ENCODE measurements at places on chromosomes 11 and 22.

DNA sequence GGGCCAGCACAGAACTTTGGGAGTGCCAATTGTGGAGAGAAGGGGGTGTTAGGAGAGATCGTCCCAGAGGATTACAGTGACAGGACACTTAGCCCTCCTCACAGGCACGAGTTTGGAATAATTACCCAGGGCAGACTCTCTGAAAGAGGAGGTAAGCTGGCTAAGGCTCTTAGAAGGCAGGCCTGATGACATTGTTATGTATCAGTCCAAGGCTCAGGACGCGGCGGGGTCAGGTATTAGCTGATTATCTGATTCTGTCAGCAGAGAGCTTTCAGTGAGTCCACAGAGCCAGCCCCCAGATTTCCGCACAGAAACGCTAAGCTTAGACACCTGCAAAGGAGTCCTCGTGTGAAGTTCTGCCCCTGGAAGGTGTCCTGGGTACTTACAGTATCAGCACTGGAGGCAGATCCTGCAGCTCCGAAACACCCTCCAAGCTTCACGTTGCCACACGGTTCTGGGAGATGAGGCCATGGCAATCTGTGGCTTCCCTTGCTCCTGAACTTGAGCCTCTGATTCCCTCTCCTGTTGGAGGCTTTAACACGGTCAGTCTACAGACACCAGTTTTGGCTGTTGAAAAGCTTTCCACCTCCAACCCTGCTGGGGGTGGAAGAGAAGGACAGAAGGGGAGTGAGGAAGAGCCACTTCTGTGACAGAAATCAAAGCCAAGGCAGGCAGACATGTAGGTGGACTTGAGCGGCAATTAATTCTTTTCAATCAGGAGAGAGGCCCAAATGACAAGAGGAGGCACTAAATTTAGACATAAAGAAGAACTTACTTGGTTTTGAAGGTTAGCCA, 123.6 kb upstream of the CADM1 start:
- DNase-seq: no peak

GRCh38 chr22:48838846-48839730, 988.6 kb downstream of the BRD1 start:
- DNase-seq: no peak

DNA sequence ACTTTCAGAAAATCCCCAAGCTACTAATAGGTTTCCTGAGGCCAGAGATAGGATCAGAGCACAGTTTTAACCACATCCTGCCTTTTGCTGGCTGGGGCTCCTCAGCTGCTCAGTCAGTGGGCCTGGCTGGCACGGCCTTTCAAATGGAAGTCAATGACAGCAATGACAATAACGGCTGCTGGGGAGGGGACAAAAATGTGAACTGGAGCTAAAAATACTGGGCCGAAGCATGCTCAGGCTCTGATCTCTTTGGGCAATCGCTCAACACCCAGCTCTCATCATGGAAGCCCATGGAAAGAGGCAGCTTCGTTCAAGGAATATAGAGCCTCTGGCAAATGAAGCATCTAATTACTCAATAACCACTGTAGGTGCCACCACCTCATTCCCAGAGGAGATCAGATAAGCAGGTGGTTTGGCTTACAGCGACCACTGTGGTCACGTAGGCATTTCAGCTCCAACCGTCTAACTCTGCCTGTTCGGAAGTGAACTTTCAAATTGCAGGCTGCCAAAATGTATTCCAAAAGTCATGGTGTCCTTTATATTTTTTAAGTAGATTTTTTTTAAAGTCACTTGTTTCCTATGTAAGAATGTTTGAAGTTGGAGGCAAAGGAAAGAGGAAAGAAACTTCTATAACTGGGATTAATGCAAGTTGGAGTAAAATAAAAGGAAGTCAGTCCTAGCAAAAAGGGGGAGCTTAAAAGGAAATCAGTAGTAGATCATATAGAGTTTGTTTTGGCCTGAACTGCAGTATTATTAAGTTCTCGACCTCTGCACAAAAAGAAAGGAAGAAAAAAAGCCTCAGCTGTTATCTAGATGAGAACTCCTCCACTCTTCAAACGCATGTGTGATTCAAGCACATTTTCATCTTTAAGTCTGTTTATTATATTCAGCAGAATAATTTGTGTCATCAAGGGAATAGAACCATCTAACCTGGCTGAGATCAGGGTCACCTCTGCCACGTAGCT, 14.1 kb downstream of the WT1 start:
- no peak for DNase-seq

- no peak for DNase-seq
These were observed 80.0 kb upstream of the PPARA start for GRCh38 chr22:46070215-46070802.

GRCh38 chr22:29979777-29980321, 96.9 kb downstream of the MTMR3 start:
- no peak for DNase-seq

DNA sequence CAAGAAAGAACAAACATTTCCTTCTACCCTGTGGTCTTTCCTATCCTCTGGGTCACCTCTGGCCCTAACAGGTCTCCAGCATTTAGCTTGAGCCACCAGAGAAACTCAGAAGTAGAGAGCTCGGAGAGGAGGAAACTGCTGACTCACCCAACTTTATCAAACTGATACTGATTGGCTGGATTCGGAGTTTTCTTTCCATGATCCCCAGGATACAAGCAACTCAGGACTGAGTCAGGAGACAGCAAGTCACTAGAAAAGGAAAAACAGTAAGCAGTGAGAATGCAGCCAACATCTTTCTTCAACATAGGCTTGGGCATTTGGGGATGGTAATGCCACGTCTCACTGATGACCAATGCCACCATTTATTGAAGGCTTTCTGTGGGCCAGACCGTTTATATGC, 32.7 kb downstream of the THOC5 start:
- no peak for DNase-seq

- DNase-seq: no peak
These were observed 5.7 kb upstream of the PLAAT3 start for GRCh38 chr11:63619967-63620366.

GRCh38 chr22:35835998-35836691, 118.5 kb downstream of the APOL5 start:
- peak; percentile 71 for DNase-seq

- peak; percentile 14 for DNase-seq
These were observed 96.5 kb upstream of the NCAM1 start for GRCh38 chr11:112864672-112865071.

DNA sequence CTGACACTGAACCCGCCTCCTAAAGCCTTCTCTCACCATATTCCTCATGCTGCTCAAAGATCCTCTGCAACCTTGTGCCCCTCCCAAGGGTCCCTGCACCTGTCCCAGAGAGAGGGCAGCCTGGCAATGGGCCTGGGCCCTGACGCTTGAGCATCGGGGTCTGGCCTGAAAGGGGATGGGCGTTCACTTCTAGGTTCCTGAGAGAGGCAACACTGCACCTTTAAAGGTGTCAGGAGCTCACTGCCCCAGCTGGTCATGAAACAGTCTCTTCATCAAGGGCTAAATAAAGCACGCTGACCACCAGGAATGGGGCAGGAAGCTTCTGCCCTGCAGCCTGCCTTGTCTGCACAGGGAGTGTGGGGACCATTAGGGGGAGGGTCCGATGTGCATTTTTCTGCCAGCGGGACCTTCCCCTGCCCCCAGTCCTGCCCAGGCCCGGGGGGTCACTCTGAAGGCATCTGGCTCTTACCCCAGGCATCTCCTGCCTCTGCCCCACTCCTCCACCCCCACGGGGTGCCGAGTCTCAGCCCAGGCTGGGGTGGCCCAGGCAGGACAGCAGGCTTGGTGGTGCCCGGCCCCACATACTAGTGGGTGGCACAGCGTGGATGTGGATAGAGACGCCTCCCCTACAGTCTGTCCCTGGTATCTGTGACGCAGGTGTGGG, 3.5 kb downstream of the C11orf21 start:
- DNase-seq: no peak

GRCh38 chr11:116360221-116360941, 412.4 kb downstream of the BUD13 start:
- no peak for DNase-seq

- DNase-seq: no peak
These were observed 596.6 kb downstream of the INSC start for GRCh38 chr11:15711311-15711710.

GRCh38 chr11:48107188-48107704, 109.4 kb upstream of the OR4B1 start:
- DNase-seq: no peak

- DNase-seq: no peak
These were observed 1.7 kb downstream of the YAP1 start for GRCh38 chr11:102111787-102112508.

GRCh38 chr11:109133159-109133558, 288.8 kb upstream of the C11orf87 start:
- DNase-seq: peak; percentile 29

DNA sequence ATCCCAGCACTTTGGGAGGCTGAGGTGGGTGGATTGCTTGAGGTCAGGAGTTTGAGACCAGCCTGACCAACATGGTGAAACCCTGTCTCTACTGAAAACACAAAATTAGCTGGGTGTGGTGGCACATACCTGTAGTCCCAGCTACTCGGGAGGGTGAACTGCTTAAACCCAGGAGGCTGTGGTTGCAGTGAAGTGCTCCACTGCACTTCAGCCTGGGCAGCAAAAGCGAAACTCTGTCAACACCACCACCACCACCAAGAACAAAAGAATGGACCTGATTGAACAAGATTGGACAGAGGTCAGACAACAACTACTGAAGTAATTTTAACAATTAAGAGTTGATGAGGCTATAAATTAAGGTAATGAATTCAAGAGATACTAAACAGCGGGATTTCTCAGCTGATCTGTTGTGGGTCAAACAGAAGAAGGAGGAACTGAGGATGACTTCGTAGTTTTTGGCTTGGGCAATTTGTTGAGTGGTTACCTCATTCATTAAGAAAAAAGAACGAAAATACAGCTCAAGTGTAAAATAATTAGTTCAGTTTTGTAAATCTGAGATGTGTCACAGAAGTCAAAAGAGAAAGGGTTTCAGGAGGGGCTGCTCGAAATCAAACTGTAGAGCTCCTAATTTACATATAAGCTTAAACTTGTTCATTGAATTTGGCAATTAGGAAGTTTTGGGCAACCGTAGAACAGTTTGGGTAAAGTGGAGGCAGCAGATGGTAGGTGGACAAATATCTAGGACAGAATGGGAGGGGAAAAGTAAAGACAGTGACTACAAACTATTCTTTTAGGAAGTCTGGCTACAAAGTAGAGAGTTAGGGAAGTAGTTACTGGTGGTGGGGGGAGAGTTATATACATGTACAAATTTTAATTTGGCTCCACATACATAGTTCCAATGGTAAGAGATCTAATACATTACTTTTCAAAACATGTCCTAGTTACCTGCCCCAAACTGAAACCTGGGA, 4.5 kb downstream of the IL18 start:
- no peak for DNase-seq

- no peak for DNase-seq
These were observed 195.5 kb downstream of the BUD13 start for GRCh38 chr11:116577273-116577672.

- no peak for DNase-seq
These were observed 21.0 kb downstream of the OTUB1 start for GRCh38 chr11:64007160-64007628.

GRCh38 chr11:79439410-79439885, 1.4 kb downstream of the TENM4 start:
- peak; percentile 66 for DNase-seq

GRCh38 chr22:26428515-26429457, at the start of gene ASPHD2:
ASPHD2 (plus strand) TSS chr22:26429260; CDS start chr22:26433616, 4,356 bp downstream.
- DNase-seq: peak; percentile 62

DNA sequence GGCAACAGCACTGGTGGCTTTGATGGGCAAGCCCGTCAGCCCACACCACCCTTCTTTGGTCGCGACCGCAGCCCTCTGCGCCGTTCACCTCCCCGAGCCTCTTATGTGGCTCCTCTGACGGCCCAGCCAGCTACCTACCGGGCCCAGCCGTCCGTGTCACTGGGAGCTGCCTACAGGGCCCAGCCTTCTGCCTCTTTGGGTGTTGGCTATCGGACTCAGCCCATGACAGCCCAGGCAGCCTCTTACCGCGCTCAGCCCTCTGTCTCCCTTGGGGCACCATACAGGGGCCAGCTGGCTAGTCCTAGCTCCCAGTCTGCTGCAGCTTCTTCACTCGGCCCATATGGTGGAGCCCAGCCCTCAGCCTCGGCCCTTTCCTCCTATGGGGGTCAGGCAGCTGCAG, 8.0 kb downstream of the RBM14 start:
- DNase-seq: no peak

GRCh38 chr11:117744471-117745150, 52.4 kb downstream of the DSCAML1 start:
- no peak for DNase-seq

- DNase-seq: no peak
These were observed 80.7 kb downstream of the NAV2 start for GRCh38 chr11:19793326-19793725.

GRCh38 chr11:79388201-79388600, 52.6 kb downstream of the TENM4 start:
- no peak for DNase-seq

DNA sequence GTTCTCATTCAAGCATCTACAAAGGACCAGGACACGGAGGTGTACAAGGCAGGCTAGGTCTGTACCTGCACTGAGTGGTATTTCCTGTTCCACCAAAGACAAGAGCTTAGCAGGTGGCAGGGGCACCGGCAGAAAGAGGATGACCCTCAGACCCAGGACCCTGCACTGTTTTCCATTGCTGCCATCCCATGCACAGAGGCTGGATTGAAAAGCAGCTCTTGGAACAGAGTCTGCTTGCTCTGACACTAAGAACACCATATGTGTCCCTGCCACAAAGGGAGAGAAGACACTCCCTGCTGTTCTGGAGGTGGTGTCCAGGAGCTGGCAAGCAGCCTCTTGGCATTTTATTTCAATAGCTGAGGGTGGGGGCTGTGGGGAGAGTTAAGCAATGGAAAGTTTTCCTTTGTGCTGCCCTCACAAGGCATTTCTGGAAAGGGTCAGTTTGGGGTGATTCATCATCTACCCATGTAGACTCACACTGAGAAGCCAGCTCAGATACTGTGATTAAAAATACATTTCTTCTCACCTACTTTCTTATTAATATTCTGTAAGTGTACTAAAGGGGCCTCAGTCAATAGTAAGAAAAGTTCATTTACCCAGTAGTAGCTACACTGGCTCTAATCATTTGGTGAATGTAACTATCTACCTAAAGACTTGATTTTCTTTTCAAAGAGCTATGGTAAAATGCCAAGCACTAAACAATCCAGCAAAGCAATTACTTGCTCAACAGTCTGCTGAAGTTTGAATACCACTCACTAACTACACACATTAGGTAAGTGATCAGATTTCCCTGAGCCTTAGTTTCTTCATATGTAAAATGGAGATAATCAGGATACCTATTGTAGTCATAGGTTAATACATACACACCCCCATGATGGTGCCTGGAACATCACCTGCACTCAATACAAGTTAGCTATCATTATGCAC, 55.2 kb downstream of the SLC1A2 start:
- DNase-seq: no peak

DNA sequence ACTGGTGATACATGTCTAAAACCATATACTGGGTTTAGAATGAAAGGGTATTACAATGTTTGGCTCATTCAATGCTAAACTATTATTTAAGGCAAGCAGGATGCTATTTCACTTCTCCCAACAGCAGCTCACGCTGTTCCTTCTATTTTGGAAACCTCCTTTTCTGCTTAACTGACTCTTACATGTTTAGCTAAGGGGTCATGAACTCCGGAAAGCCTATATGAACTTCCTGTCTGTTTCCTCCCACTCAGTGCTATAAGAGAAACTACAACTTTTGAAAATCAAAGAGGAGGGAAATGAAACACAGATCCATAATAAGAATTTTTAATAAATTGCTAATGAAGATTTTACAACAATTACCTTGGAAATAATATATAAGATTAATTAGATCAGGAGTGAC, 30.9 kb downstream of the SLC36A4 start:
- no peak for DNase-seq

All from NCI-H1417 (cell line).